ENCODE measurements at places on chromosomes 7 and 10.

- no peak for DNase-seq
Measured at GRCh38 chr7:53521638-53522184, 486.3 kb downstream of the POM121L12 start.

GRCh38 chr10:70478191-70479164, at the start of gene PALD1:
Gene PALD1, plus strand, starts transcription at chr10:70478767. Its CDS starts 47,185 bp downstream, at chr10:70525952.
- peak; percentile 9 for DNase-seq

GRCh38 chr10:110885932-110886674, 14.4 kb downstream of the PDCD4 start:
- DNase-seq: no peak

DNA sequence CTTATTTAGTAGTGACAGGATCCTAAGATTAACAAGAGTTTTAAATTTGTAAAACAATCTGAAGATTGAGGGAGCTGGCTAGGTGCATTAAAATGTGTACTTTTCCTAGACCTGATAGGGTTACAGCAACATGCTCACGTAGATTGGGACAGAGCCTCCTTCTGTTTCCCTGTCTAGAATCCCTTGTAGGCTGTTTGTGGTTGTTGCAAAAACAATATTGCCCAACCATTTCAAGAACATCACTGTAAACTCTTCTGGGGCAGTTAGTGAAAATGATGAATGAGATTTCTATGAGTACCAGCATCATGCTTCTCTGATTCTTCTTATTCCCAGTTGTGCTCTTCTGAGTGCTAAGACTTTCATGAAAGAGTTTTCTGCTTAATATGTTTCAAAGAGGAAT, 14.7 kb upstream of the CPED1 start:
- no peak for DNase-seq

GRCh38 chr10:123889821-123890220, 1.8 kb downstream of the CPXM2 start:
- DNase-seq: no peak

GRCh38 chr10:122460891-122461293, 461 bp upstream of the HTRA1 start:
- DNase-seq: no peak

- peak; percentile 93 for DNase-seq
Measured at GRCh38 chr7:22822486-22823141, at the start of gene TOMM7. Gene TOMM7, minus strand, starts transcription at chr7:22822849. Its CDS starts 70 bp downstream, at chr7:22822779.

DNA sequence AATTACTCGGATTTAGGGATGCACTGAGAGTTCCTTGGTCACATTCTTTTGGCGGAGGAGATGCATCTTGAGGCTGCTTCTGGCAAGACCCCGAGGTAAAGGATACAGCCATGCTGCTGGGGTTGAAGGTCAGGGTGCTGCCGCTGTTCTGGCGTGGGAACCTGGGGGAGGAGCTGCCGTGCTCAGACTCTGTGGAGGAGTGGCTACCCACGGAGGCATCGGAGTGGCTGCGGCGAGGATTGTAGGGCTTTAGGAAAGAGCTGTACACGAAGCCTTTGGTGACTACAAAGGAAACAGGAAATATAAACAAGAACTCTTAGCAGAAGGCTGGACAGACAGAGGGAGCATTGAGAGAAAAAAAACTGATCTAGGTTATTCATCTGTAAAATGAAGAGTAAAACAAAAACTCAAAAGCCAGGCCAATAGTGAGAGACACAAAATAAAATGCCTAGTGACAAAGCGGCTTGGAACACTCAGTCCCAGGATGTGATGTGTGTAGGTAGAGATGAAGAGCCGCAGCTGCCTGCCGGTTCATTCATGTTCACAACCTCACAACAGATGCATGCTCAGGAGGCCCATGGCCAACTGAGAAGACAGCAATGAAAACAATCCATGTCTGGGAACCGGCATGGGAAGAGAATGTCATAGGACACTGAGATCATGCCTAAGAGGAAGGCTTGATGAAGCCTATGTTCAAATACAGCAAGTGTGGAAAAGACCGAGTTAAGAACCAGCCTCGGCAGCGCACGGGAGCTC, 97.8 kb downstream of the ABCC2 start:
- no peak for DNase-seq

DNA sequence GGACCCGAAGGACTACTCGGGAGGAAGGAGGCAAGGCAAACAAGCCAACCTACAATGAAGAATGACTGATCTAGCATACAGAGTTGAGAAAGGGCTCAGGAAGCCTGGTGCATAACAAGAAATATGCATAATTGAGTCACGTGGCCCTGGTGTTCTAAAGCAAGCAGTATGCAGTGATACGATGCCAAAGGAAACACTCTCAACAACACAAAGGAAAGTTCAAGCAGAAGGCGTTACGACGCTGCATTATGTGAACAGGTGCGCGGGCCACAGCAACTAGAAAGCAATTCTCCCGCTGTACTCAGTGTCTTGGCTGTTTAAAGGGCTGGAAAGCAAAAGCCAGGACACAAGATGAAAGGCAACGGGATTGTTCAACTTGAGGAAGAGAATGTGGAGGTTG, 100.8 kb downstream of the PRTFDC1 start:
- no peak for DNase-seq

DNA sequence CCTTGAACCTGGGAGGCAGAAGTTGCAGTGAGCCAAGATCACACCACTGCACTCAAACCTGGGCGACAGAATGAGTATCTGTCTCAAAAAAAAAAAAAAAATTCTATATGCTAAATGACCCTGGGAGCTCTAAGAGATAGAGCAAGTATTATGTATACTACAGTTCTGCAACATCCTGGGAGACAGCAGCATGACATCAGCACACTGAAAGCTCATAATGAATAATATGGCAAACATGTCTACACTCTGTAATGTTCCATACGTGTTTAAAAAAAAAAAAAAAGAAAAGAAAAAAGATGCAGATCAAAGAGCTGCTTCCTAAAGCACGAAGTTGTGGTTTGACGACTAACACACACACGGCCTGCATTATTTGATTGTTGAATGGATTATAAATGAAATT, 72.5 kb downstream of the CUL2 start:
- DNase-seq: no peak

DNA sequence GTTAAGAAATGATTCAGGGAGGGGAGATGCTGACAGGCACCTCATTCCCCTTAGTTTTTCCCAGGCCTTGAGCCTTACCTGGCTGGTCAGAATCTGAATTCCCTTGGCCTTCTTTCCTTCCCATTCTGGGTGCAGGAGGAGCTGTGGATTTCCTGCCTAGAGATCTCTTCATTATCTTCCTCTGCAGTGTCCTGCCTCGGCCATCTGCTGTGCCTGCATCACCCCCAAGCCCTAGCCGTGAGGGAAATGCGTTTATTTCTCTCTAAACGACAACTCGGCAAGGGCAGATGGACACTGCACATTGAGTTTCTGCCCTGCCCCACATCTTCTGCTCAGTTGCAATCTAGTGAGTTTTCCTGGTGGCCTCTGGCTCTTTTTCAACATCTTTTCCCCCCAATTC, 26.7 kb downstream of the ZCWPW1 start:
- DNase-seq: no peak

GRCh38 chr10:69479240-69480067, 28.2 kb downstream of the TSPAN15 start:
- DNase-seq: no peak

DNA sequence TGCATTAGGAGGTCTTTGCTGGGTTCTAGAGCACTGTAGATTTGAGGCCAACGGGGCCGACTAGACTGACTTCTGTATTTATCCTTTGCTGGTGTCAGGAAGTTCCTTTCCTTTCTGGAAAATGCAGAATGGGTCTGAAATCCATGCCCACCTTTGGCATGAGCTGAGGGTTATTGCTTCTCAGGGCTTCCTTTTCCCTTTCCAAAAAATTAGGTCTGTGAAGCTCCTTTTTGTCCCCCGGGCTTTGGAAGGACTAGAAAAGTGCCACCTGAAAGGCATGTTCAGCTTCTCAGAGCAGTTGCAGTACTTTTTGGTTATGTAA, 675 bp downstream of the IL6 start:
- DNase-seq: no peak

GRCh38 chr7:51617686-51618085, 301.1 kb upstream of the COBL start:
- DNase-seq: no peak

- no peak for DNase-seq
Measured at GRCh38 chr10:102619281-102619981, 24.8 kb upstream of the TRIM8 start.

DNA sequence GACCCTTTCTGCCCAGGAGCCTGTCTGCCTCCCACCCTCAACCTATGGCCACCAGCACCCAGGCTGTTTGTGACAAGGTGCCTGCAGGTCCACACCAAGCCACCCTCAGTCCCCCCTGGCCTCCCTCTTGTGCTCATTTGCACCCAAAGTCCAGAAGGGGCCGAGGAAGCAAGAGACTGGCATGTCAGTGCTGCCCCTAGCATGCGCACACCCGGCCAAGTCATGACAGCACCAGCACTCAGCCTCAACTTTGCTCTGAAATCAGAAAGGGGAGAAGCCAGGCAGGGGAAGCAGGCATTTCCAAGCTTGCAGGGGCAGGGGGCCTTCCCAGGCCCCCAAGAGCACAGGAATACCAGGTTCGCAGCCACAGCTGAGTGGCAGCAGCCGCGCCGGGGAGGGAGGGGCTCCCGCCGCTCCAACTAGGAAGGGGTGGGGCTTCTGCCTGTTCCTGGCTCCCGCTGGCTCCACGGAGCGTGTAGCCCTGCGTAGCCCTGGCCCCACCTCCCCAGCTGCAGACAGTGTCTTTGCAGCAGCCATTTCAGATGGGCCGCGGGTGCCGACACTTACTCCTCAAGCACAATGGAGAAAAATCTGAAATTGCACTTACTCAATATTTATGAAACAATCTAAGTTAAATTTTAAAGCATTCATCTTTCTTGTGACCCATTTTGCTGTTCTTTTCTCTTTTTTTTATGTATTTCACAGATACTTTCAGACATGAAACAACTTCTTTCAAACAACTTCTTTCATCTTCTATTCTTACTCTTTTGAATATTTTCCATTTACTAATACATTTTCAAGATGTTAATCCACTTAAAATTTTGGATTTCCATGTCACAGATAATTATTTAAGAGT, 54.9 kb upstream of the ABCB5 start:
- DNase-seq: no peak

- no peak for DNase-seq
Measured at GRCh38 chr10:114678820-114679219, 20.7 kb upstream of the ABLIM1 start.

DNA sequence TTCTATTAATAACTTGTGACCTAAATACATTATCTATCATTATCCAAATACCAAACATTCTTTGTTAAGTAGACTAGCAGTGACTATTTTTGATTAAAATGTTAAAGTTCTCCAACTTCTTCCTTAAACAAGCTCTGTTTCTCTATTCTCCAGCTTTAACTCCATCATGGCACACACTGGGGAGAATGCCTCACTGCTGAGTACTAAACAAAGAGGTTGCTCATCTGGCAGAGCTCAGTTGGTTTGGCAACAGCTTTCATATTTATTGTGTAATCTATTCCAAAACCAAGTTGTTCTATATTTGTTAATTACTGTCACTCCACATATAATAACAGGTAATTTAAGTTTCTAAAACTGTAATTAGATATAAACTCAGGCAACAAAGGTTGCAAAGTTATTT, 89.6 kb downstream of the USP6NL start:
- DNase-seq: no peak

DNA sequence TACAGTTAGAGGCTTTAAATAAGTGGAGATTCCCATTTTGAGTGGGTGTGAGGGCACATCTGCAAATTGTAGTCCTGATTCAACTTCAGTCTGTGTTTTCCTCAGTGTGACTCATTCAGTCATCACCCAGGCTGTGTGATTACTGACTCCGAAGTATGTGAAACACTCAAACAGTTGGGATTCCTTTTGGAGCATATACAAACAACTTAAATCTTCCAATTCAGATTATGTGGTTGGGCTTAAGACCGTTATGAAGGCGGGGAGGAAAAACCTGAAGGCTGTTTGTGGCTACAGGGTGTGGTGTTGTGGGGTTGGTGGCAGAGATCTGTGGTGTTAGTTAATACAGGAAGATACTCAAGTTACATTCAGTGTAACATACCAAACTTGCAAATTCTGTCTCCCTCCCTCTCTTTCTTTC, 259.7 kb upstream of the FERD3L start:
- DNase-seq: no peak

DNA sequence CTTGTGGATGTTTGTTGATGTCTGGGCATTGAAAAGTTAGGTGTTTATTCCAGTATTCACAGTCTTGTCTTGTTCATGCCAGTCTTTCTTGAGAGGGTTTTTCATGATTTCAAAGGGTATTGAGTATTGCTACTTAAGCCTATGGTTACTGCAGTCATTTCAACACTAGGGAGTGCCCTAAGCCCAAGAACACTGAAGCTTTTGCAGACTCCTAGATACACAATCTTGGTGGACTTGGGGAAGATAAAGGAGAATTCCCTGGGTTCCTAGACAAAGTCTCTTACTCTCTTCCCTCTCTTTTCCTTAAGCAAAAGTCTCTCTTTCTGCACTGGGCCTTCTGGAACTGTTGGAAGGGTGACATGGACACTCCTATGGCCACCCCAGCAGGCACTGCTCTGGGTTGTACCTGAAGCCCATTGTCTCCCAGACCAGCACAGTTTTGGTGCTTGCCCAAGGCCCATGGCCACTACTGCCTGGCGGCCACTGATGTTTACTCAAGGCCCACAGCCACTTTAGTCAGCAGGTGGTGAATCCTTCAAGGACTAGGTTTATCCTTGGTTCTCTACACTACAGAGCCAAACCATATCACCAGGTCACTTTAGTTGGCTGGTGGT, 24.9 kb downstream of the SAMD9 start:
- DNase-seq: no peak

- DNase-seq: peak; percentile 28
Measured at GRCh38 chr7:121385800-121386179, 10.3 kb downstream of the FAM3C start.
